ENCODE measurements at places on chromosomes 12 and 14.

DNA sequence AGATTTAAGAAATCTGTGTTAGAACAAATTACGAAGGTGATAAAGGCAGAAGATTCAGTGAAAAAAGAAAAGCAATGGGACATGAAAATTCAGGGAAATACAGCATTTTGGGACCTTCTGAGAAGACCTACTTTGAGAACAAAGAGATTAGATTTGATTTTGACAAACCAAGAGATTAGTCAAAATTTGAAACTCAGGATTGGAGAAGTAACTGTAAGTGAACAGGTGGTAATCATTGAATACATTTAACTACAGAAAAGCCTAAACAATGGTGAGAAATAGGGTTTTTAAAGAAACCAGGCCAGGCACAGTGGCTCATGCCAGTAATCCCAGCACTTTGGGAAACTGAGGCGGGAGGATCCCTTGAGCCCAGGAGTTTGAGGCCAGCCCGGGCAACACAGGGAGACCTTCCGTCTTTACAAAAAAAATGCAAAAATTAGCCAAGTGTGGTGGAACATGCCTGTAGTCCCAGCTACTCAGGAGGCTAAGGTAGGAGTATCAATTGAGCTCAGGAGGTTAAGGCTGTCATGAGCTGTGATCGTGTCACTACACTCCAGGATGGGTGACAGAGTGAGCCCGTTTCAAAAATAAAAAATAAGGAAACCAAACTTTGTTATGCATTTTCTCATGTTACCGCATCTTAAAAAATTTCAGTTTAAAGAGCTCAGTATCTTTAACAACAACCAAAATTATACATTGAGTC is 8.9 kb upstream of the SAV1 start:
- no peak for DNase-seq

DNA sequence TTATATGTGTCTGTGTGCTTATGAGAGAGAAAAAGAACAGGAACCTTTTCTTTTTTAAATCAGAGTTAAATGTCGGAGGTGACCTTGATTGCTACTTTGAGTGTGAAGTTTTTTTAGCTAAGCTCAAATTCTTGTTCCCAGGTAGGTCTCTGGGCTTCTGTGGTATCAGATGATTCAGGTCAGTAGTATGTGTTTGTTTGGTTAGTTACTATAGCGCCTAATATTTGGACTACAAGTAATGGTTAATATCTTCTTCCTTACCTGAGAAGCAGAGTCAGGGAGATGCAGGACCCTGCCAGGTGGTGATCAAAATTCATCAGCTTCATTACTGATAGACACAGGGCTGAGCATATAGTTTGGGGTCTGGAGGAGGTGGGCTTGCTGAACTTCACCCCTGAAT is 30.8 kb downstream of the ADCK1 start:
- no peak for DNase-seq

DNA sequence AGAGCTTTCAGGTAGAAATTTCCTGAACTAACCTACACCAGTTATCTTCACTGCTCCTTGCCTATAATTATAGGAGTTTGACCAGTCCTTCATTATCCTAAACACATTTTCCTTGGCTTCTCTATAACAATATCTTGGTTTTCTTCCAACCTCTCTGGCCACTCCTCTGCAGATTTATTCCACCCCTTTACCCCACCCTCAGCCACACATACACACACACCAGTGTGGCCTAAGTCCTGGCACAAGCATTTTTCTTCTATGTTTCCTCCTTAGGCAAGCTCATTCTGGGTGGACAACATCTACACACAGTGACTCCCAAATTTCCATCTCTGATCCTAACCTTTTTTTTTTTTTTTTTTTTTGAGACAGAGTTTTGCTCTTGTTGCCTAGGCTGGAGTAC is 25.1 kb downstream of the CDK17 start:
- DNase-seq = no peak

GRCh38 chr12:46300910-46301309 is 32.1 kb upstream of the SLC38A1 start:
- no peak for DNase-seq

Measured in epithelial cell of proximal tubule (primary cell).